ENCODE measurements at places on chromosomes 6 and 20.

DNA sequence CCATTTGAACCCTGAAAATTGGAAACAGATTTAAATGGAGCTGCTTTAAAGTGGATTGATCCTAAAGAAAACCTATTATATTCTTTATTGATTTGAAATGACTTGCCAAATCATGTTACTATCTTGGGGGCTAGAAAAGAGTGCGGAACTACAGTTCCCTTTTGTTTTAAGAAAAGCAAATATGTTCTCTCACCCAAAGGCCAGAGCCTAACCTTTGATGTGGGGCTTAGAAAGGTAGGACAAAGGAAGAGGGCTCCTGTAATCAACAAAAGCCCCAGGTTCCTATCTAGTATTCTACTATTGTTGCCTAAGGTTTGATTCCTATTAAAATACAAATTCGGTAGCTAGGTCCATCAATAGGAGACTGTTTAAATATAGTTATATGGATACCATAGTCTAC lies 100.8 kb upstream of the BEND6 start:
- no peak for DNase-seq

DNA sequence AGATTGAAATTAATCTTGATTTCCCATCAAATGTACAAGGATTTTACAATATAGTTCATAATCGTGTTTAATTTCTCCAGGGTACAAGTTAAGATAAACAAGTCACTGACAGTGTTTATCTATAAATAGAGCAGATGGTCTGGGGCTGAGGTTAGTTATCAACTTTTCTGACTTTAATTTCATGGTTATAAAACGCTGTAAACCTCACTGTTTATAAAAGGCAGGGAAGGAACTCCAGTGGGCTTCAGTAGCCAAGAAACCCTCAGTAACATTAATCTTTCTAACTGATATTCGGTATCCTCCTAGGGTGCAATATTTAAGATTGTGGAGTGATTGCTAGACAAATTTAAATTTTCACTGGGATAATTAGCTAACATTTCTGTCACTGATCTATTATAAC lies 68.6 kb downstream of the GFRAL start:
- DNase-seq, result no peak

DNA sequence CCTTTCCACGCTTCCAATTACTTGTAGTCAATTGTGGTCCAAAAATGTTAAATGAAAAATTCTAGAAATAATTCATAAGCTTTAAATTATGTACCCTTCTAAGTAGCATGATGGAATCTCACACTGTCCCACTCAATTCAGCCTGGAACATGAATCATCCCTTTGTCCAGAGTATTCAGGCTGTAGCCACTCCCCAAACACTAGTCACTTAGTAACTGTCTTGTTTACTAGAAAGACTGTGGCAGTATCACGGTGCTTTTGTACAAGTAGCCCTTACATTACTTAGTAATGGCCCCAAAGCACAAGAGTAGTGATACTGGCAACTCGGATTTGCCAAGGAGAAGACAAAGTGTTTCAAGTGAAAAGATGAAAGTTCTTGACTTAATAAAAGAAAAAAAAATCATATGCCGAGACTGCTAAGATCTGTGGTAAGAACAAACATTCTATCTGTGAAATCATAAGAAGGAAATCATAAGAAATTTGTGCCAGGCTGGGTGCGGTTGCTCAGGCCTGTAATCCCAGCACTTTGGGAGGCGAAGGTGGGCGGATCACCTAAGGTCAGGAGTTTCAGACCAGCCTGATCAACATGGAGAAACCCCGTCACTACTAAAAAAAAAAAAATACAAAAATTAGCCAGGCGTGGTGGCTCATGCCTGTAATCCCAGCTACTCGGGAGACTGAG lies 168.5 kb upstream of the SIM1 start:
- no peak for DNase-seq

DNA sequence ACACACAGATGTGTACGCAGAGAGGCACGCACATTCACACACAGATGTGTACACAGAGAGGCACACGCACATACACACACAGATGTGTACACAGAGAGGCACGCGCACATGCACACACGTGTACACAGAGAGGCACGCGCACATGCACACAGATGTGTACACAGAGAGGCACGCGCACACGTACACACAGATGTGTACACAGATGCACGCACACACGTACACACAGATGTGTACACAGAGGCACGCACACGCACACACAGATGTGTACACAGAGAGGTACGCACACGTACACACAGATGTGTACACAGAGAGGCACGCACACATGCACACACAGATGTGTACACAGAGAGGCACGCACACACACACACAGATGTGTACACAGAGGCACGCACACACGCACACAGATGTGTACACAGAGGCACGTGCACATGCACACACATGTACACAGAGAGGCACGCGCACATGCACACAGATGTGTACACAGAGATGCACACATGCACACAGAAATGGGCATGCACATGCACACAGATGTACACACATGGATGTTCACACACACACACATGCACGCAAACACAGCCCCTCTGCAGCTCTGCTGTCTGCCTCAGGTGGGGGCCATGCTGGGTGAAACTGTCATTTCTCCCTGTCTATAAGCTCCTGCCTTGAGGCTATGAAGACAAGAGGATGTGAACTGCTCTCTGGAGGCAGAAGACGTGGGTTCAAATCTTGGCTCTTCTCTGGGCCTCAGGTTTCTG lies 14.3 kb upstream of the MYT1 start:
- DNase-seq, result no peak

DNA sequence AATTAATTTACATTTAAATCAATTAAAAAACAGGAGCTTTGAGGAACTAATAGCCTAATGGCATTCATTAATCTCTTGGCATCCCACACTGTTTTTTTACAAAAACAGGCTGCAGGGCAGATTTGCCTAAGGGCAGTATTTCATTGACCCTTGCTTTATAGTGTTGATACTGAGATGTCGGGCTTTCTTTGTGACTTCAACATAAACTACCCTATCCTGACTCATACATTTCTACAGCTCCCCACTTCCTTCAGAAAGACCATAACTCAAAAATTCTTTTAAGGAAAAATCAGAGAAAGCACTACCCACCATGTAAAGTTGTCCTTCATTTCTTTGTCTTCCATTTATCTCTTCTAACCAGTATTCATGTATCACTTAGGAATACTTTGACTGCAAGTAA lies 92.2 kb upstream of the NT5E start:
- no peak for DNase-seq

- DNase-seq, result no peak
These were observed 165.6 kb downstream of the BTBD3 start for GRCh38 chr20:12083269-12083668.

GRCh38 chr6:16800341-16800740 lies 39.1 kb upstream of the ATXN1 start:
- DNase-seq, result no peak

DNA sequence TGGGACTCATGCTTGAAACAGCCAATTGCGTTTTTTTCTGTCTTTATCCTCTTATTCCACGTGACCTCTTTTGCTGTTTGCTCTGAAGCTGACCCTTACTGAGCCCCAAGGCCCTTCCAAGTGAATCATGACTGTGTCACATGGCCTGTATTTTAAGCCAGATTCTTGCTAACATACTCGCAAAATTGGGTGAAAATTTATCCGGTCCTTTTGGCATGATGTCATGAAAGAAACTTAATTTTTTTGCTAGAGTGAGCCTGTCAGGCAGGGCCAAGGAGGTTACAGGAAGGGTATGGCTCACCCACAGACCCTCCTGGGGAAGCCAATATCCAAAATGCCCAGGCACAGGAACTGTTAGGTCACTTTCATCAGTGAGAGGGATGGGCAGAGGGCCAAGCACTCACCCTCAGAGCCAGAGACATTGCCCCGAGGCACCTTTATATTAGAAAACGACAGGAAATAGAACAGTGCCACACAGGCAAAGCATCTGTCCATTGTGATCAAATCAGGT lies 296.7 kb downstream of the CDH26 start:
- DNase-seq, result no peak

DNA sequence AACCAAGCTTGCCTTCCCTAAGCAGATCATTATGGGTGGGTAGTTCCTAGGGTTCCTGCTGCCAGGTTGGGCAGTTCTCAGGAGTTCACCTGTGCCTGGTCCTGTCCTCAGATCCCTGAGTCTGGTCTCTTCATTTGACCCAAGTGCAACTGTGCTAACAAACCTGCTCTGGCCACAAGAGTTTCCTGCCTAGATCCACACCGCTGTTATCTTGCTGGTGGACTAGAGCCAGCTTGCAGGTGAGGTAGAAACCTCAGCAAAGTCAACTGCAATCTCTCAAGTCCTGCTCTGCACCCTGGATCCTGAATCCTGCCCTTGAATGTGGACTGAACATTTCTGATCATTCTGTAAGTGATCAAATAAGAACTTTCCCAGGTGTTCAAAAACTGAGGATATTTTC lies 191.8 kb upstream of the LRFN2 start:
- no peak for DNase-seq

GRCh38 chr6:100255701-100256100 lies 209.0 kb downstream of the SIM1 start:
- DNase-seq, result no peak

GRCh38 chr6:136582711-136583471 lies 32.7 kb upstream of the MAP7 start:
- no peak for DNase-seq

DNA sequence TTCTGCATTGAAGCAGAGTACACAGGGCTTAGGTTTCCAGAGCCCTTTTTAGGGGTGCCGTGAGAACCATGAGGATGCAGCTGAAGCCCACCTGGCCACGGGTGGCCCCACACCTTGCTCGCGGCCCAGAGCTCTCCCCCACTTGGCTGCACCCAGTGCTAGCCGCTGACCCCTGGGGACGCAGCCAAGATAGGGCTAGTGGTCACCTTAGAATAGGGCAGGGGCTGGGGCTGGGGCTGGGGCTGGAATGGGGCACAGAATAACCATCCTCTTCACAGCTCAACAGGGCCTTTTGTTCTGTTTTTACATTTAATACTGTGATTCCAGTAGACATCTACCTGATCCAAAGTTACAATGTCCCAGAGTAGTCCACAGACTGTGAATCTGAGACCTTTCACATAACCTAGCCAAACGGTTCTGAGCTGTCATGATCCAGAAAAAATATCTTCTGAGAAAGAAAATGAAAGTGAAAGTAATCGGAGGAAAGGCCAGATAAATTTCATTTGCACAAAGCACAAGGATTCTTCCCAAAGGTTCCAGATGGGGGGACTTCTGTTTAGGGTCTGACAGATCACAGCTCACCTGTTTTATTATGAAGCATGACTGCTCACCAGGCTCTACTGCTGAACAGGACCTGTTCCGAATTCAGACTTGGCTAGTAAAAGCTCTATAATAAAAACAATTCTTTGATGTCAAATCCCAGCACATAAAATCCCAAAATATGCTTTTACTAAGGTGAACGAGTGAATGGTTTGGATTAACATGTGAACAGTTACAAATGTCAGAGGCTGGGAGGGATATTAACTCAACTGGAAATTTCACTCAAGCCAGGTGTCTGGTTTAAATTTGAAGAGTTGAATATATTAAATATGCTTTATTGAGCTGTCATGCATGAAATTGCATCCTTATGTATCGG lies 401.9 kb downstream of the THBS2 start:
- no peak for DNase-seq

- no peak for DNase-seq
These were observed 1.0 kb upstream of the VSTM2L start for GRCh38 chr20:37901654-37902503.

DNA sequence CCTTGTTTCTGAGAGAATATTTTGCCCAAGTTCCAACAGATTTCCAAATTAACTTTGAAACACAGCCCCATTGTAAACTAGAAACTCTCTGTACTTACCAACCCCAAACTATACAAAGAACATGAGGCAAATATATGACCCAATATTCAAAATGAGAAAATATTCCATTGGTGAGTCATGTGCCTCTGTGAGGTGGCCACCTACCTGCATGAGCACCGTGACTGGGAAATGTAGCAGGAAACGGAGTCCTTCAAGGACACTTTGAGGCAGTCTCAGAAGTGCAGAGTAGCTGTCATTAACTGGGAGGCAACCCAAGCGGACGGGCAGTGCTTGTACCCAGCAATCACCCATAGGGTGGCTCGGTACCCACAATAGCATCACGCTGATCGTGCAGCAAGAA lies 335.5 kb upstream of the NOX3 start:
- no peak for DNase-seq

GRCh38 chr20:53221731-53222130 lies 249.6 kb downstream of the TSHZ2 start:
- DNase-seq, result no peak

DNA sequence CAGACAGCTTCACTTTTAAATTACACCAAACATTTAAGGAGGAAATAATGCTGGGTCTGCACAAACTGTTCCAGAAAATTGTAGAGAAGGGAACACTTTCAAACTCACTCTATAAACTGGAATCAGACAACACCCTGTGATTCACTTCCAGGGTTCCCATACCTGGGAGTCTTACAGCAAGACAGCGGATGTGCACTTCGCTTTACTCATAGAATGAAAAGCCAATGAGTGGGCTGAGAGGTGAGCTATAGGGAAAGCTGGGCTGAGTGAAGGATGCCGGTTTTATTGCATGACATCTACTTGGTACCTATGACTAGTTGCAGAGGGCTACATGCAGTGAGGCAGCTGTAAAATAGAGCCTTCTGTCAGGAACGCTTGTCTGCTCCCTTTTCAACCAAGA lies 152.1 kb downstream of the FNDC1 start:
- no peak for DNase-seq

DNA sequence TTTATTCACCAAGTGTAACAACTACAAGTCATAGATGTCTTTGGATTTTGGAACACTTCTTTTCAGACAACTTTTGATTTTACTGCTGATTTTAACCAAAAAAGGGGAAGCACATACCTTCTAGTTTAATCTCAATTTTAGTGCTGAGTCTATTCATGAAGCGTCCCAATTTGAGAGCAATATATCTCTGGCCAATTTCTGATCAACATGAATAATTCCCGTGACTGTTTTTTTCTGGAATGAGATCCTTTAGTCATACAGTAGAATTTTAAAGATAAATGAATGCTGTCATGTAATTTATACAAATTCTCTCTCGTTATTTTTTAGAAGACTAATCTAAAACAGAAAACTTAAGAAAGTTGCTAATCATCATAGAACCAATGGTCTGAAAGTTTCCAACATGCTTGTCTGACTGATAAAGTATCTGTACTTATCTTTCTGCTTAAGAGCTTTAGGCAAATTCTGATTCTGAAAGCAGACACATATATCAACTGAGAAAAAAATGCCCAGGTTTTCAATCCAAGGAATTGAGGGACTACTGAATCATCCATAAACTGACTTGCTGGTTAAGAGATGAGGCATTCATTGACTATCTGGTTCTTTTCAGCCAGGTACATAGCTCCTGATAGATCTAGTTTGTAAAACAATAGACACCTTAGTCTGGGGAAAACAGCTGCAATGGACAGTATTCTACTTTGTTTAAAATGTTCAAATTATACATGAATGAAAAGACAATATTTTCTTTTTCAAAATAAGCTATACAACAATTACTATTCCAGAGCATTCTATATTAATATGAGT lies 657.5 kb downstream of the RFPL4B start:
- no peak for DNase-seq

GRCh38 chr6:71091956-71092355 lies 135.1 kb upstream of the B3GAT2 start:
- DNase-seq, result no peak

Measured in cortex of kidney (tissue), 1 donor.